Activated naive CD8-positive, alpha-beta T cell treated with anti-CD3 and anti-CD28 coated beads, Interleukin-2, amount 10 ng/mL, durations not matched to agents 7 days and 5 days (primary cell): ENCODE measurements at places on chromosomes 2 and 18. TPM values are rescaled to one million over a fixed set of nuclear protein-coding genes. Genes with fewer than 3 reads are reported as not detected.

DNA sequence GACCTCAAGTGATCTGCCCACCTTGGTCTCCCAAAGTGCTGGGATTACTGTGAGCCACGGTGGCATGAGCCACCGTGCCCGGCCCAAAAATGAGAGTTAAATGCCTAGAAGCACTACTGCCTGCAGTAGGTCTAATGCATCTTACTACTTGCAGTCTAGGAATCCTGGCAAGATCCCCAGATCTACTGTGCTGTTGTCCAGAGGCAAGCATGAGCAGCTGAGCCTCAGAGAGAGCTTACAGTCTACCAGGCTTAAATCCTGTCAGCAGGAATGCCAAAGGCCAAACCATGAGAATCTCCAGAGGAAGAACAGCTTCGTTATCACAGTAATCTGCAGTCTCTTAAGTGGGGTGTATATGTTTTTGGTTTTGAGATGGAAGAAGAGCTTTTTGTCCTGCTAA, 54.4 kb downstream of the XRCC5 start:
- H3K4me1 ChIP-seq = peaks cover 14% of the 10 kb centered on the region
- no peak overlapping the region for H3K27ac ChIP-seq
- H3K4me3 ChIP-seq = no peak overlapping the region
- DNase-seq = no peak
- no peaks in the 10 kb centered on the region for H3K27me3 ChIP-seq

DNA sequence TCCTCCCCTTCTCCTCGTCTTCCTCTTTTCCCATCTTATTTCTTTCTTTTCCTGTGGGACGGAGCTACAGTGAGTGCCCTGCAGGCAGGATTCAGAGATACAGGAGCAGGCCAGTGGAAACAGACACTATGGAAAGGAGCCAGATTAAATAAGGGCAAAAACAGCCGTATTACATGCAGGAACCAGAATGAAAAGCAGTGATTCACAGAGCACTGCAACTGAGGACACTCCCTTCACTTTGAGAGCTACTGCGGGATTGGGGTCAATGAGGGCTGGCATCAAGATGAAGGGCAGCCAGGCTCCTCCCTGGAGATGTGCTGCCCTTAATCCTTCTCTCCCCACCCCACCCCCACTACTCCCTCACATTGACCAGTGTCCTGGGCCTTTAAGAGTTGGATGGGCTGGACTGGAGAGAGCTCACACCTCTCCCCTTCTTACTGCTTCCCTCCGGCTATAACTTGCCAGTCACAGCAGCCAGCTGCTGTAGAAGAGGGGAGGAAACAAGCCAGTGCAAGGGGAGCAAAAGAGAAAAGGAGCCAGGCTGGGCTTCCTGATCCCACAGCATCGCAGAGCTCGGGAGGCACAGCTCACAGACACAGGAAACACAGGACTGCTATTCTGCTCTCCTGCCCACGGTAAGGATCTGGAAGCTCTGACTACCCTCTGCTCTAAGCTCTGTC, at the start of gene PLCD4:
TSS of gene PLCD4 (plus strand) at position 464 of the 680 bp plus-strand sequence. CDS start 7,841 bp downstream, outside the sequence.
- H3K27me3 ChIP-seq = peaks cover 26% of the 10 kb centered on the region
- DNase-seq = no peak
- no peaks in the 10 kb centered on the region for H3K4me1 ChIP-seq
- H3K27ac ChIP-seq = no peak within 1 kb of the TSS

DNA sequence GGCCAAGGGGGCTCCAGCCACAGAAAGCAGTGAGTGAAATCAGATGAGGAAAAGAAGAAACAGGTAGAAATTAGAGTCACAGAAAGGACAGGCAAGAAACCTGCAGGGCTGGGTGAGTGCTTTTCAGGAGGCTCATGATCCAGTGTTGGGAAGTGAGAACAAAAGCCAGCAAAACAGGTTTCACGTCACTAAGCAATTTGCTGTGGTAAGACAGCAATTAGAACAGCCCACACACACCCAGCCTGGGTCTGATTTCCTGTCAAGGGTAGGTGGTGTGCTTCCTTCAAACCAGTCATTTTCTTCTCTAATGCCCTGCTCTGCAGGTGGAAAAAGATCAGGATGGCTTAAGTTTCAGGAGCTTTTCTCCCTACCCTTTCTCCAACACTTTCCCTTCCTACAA, 52.9 kb upstream of the XDH start:
- no peak overlapping the region for H3K4me3 ChIP-seq
- H3K27ac ChIP-seq = no peak overlapping the region
- no peaks in the 10 kb centered on the region for H3K4me1 ChIP-seq
- H3K36me3 ChIP-seq = no peaks in the 10 kb centered on the region

ARHGEF4 gene
- 5.4 TPM for total RNA-seq

MATN3 gene
- total RNA-seq = not detected

- no peak for DNase-seq
- H3K27me3 ChIP-seq = no peaks in the 10 kb centered on the region
- no peaks in the 10 kb centered on the region for H3K4me1 ChIP-seq
- no peaks in the 10 kb centered on the region for H3K36me3 ChIP-seq
- no peak overlapping the region for H3K4me3 ChIP-seq
Observed at GRCh38 chr2:144703852-144704708, 184.2 kb upstream of the ZEB2 start.

- DNase-seq = no peak
- H3K4me3 ChIP-seq = no peak overlapping the region
- H3K36me3 ChIP-seq = no peaks in the 10 kb centered on the region
- peaks cover 11% of the 10 kb centered on the region for H3K27me3 ChIP-seq
- no peak overlapping the region for H3K27ac ChIP-seq
Observed at GRCh38 chr2:238585836-238586821, 159.4 kb downstream of the ASB1 start.

- no peaks in the 10 kb centered on the region for H3K4me1 ChIP-seq
- H3K27ac ChIP-seq = no peak overlapping the region
- no peaks in the 10 kb centered on the region for H3K36me3 ChIP-seq
- peaks cover 6% of the 10 kb centered on the region for H3K27me3 ChIP-seq
Observed at GRCh38 chr18:4068552-4069158, 386.5 kb downstream of the DLGAP1 start.
